ENCODE measurements at places on chromosomes 7 and 10. TPM values are rescaled to one million over a fixed set of nuclear protein-coding genes. Genes with fewer than 3 reads are reported as not detected.
A peak's percentile ranks its signal among the peaks of the same experiment; 100 is the strongest.

The PSAP gene
- 1,521 TPM for total RNA-seq

DNA sequence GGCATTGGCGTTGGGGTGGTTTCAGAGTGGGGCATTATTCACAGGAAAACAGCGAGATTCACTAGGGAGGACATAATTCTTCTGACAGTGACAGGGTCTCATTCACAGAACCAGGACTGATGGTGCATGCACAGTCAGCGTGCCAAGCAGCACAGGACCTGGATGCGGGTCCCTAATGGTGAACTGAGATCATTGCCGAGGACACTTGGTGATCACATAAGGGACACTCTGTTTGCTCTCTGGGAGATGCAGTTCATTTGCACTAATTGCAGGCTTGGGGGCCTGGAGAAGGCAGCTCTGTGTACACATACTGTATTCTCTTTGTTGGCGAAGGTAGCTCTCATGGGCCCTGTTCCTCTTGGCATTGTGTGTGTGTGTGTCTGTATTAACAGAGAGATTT is 716.1 kb downstream of the PHTF2 start:
- DNase-seq = no peak

The CNNM1 gene
- 5.2 TPM for total RNA-seq

DNA sequence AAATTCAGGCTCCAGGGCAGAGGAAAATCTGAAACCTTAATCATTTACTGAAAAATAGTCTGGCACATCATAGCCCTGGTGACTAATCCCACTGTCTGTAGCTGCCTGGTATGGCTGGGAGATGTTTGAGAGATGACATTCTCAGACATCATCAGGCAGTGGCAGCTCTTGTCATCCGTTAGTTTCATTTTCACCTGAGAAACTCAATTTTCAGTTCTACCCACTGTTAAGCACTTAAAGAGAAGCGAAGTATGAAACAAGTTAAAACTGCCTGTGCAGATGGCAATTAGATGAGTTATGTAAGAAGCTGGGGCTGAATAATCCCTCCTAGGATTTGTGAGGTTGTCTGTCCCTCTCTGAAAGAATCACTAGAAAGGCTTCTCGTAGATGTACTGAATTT is 150.2 kb downstream of the NSUN6 start:
- DNase-seq = peak; percentile 4

GRCh38 chr7:111138193-111138569 is 47.3 kb downstream of the LRRN3 start:
- peak; percentile 68 for DNase-seq

The CAV1 gene
- 160 TPM for total RNA-seq

The PAPOLB gene
- total RNA-seq = not detected

GRCh38 chr10:128567551-128567950 is 441.3 kb upstream of the MKI67 start:
- DNase-seq = no peak

The LEP gene
- not detected for total RNA-seq

GRCh38 chr7:139973101-139974050 is 89.4 kb downstream of the PARP12 start:
- DNase-seq = no peak

- DNase-seq = peak; percentile 22
Observed at GRCh38 chr7:148264933-148265557, 325.5 kb upstream of the C7orf33 start.

The SVIL gene
- 59.4 TPM for total RNA-seq

DNA sequence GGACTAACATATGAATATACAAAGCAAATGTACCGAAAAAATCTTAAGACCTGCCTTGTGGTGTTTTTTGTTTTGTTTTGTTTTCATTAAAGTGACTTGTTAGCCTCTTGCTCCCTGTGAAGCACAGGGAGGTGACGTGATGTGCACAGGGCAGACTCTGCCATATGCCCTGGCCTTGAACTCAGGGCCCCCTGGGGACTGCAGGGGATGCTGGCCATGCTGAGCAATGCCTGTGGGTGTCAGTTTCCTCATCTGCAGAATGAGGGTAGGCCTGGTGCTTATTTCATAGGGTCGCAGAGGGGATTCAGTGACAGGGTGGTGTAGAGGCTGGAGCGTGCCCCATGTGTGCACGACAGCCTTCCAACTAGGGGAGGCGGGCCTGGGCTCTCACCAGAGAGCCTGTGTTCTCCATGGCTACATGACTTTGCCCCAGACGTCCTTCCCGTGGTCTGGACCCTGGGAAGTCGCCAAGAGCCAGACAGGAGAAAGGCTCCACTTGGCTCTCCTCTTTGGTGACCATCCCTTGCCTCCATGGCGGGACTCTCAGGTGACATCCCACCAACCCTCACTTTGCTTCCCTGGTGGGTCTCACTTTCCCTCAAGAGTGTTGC is 14.5 kb downstream of the EGFR start:
- DNase-seq = no peak

DNA sequence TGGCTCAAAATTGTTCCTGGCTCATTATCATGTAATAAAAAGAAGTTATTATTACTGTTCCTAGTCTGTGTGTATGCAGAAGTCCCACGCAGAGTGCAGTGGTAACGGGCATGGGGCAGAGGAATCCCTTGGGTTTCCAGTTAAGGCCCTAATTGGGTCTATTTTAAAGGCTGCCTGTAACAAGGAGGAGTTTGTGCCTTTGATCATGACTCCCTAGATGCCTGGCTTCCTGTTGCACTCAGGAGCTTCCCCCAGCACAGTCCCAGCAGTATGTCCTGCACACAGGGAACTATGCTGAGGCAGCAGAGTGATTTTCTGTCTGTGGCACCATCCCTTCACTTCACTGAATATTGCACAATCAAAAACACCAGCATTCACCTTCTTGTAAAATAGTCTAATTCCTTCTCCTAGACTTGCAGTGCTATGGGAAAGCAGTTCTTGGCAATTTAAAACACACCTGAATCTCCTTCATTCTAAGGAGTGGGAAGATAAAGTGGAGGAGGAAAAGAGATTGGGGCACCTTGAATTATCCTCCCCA is 22.9 kb downstream of the SORCS1 start:
- DNase-seq = no peak

DNA sequence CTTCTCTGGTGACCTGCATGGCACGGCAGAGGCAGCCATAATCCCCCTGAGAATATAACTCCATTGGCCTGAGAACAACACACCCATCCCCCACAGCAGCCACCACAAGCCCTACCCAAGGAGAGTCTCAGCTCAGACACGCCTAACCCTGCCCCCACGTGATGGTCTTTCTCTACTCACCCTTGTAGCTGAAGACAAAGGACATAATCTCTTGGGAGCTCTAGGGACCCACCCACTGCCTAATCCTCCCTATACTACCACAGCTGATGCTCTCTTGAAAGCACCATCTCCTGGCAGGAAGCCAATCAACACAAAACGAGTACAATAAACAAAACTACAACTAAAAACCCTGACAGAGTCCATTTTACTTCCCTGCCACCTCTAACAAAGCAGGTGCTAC is 30.7 kb upstream of the HPSE2 start:
- DNase-seq = no peak

The MSMB gene
- not detected for total RNA-seq

GRCh38 chr10:60681103-60681502 is 97.2 kb upstream of the CDK1 start:
- DNase-seq = no peak

- DNase-seq = no peak
Observed at GRCh38 chr7:128385988-128386925, 23.5 kb downstream of the IMPDH1 start.

Data from Caki2 (cell line).